Stimulated activated CD8-positive, alpha-beta memory T cell treated with anti-CD3 and anti-CD28 coated beads, Interleukin-15, amount 100 ng/mL, for 4 hours (primary cell): ENCODE measurements at places on chromosomes 16 and 17.

GRCh38 chr17:19386974-19387920 lies at the start of gene MFAP4:
TSS of gene MFAP4 (minus strand) at chr17:19387190. CDS start at chr17:19387155, 35 bp downstream.
- no peak for DNase-seq

GRCh38 chr17:38449364-38449763 lies 21.1 kb downstream of the ARHGAP23 start:
- DNase-seq: no peak

DNA sequence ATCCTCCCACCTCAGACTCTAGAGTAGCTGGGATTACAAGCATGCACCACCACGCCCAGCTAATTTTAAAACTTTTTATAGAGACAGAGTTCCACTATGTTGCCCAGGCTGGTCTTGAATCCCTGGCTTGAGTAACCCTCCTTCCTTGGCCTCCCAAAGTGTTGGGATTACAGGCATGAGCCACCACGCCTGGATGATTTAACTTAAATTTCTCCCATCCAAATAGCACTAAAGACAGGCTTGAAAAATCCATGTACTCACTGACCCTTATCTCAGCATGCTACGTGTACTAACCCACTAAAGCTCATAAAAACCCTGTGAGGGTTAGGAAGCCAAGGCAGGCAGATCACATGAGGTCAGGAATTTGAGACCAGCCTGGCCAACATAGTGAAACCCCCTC lies 4.6 kb downstream of the SLC5A10 start:
- DNase-seq: no peak

DNA sequence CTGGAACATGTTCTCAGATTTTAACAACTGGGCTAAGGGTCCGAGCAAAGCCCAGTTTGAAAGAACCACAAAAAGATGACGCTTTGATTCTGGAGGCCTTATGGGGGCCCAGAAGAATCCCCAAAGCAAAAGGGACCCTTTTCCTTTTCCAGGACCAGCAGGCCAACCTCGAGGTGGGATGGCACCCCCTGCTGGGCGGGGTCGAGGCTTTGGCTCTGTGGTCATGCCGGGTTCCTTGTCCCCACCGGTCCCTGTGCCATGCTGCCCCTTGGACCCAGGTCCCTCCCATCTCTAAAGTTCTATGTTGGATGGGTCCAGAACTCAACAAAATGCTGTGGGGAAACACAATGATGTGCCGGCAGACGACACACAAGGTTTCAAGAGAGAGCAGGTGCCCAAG lies 30.9 kb downstream of the TMEM204 start:
- no peak for DNase-seq

GRCh38 chr16:29662000-29662728 lies 883 bp upstream of the SPN start:
- DNase-seq: no peak

DNA sequence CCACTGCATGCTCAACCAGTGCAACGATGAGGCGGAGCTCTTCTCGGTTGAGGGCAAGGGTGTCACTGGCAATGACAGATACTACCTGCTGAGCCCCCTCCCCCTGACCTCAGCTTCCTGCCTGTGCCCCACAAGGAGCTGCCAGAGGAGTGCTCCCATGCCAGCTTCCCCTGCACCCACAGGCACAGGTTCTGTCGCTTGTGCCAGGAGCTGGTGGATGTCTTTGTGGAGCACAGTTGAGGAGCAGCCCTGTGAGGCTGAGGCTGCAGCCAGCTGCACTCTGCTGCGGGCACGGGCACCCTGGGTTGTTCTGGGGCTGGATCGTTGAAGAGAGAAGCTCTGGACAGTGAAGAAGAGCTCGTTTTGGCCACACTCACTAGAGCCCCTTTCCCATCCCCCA lies 165.3 kb upstream of the ZNF267 start:
- DNase-seq: no peak

DNA sequence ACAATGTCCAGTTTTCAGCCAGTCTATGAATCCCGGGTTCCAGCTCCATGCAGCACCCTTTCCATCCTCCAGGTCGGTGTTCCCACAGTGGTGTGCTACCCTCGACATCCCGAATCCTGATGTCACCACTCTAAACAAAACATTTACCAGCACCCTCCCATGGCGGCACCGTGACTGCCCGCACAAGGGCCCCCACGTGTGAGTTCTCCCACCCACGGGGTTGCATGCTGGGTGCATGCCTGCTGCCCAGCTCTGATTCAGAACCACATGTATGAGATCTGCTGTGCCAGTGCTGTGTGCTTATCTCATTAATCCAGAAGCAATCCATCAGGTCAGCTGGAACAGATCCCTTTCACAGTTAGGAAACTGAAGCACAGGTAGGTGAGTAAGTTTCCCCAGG lies 57.4 kb downstream of the C16orf78 start:
- DNase-seq: no peak

GRCh38 chr17:28577466-28577824 lies 750 bp upstream of the ALDOC start:
- DNase-seq: no peak

GRCh38 chr17:81723651-81724209 lies 11.6 kb downstream of the SLC25A10 start:
- DNase-seq: no peak

DNA sequence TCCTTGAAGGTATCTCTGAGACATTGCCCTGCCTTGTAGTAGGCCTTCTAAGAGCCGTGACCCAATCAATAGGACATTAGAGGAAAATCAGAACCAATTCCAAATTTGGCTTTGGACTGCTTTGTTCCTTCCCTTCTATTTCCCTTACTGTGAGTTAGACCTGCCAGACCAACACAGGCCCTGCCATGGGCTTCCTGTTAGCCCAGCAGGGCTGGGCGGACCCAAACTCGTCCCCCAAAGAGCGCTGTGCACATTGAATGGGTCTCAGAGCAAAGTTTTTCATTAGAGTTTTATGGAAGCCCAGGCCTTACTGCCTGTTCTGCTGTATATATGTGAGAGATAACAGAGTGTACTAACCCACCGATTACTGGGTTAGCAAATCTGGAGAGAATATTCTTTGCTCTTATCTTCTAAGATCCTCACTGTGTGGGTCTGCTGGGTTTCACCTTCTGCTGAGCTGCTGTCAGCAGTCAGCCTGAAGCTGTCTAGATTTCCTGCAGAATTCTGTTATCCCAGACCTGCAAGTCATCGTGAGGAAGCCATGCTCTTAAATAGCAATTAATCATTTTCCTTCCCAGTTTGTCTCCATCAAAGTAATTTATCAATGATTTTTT lies 5.7 kb downstream of the ARHGAP44 start:
- no peak for DNase-seq

GRCh38 chr17:38395090-38395489 lies 33.2 kb upstream of the ARHGAP23 start:
- no peak for DNase-seq

GRCh38 chr17:39027455-39028035 lies 60.3 kb upstream of the FBXO47 start:
- DNase-seq: no peak

DNA sequence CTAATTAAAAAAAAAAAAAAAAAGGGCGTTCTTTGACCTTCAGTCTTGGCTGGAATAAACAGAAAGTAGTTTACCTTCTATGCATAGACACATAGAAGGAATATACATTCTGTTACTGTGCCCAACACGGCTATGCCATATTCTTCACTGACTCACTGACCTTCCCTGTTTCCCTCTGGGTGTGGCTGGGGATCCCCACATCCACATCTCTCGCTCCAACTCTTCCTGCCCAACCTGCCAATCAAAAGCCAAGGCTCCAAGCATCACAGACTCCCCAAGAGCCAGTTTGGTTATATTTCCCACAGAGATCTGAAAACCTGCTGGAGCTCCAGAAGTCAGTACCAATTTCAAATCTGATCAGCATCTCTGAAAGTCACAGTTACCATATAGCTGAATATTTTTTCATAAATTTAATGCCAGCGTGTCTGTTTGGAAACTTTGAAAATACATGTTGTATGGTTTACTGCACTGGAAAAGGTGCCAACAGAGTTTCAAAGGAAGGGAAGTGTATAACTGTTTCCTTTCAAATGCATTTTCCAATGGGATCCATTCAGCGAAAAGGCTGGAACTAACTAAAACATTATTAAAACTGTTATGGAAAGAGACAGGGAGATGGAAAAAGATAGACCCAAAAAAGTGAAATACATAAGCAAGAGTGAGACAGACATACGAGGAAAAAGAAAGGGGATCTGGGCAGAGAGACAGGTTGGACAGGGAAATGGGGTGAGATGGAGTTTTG lies 91.8 kb downstream of the SMG6 start:
- DNase-seq: no peak

- no peak for DNase-seq
Observed at GRCh38 chr17:43695970-43696865, 34.5 kb upstream of the MEOX1 start.

- no peak for DNase-seq
Observed at GRCh38 chr17:46190763-46191162, 2.5 kb downstream of the KANSL1 start.

DNA sequence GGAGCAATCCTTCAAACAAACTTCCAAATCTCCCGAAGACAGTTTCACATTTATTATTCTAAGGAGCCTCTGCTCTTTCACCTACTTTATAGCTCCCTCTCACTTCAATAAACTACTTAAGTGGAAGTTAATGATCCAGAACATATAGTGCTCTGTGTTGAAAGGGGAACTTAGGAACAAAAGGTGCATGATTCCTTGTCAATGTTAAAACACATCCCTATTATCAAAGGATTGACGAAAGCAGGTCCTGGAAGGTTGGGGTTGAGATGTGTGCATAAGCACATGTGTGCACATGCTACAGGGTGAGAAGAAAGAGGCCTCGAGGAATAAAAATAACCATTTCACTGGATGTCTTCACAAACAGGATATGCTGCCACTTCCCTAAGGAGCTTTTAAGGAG lies 170.3 kb downstream of the SLC39A11 start:
- no peak for DNase-seq

DNA sequence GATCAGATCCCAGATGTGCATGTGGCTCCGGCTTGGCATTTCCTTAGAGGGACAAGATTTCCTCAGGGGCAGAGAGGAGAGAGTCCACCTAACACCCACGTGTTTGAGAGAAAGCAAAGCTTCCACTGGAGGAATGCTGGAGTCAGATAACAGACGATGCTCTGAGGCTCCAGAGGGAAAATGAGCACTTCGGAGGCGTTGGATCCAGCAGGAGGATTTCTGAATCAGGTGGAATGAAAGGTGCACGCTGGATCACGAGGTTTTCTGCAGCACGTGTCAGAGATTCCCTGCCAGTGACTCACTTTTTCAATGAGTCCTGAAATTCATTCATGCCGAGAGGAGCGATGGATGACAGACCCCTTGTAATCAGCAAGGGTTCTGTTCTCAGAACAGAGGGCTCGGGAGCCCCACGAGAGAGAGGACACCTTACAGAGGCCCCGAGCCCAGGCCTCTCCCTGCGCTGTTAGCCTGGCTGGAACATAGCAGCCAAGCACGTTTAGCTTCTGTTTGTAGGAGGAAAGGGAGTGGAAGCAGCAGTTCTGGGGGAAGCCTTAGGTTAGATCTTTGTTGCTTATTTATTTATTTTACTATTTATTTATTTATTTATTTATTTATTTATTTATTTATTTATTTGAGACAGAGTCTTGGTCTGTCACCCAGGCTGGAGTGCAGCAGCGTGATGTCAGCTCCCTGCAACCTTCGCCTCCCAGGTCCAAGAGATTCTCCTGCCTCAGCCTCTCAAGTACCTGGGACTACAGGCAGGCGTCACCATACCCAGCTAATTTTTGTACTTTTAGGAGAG lies 49.3 kb upstream of the JPH3 start:
- DNase-seq: no peak

GRCh38 chr16:11165349-11165748 lies 90.7 kb downstream of the SOCS1 start:
- DNase-seq: no peak

- no peak for DNase-seq
Observed at GRCh38 chr17:11105141-11105540, 135.9 kb upstream of the SHISA6 start.

DNA sequence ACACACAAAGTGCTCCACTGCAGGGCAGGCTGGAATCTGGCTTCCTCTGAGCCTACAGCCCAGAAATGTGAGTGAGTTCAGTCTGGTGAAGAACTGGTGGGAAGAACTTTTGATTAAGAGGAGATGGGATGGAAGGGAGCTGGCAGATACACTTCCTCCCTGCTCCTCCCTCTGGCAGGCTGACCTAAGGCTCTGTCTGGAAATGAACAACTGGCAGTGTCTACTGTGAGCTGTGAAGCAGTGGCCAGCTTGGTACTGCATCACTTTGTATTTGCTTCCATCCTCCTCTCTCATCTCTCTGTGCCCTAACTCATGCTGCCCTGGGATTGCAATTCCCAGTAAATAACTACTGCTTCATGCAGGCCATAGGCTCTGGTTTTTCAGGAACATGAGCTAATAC lies 45.6 kb downstream of the MAF start:
- no peak for DNase-seq
